ENCODE measurements at places on chromosomes 13 and 19. TPM values are rescaled to one million over a fixed set of nuclear protein-coding genes. Genes with fewer than 3 reads are reported as not detected.

Gene NFIX
- 17.7 TPM for total RNA-seq

Gene CCNE1
- 7.8 TPM for total RNA-seq

Gene SIRT2
- 2,451 TPM for total RNA-seq

Gene CRX
- not detected for total RNA-seq

Gene ERICH6B
- not detected for total RNA-seq

Gene KISS1R
- not detected for total RNA-seq

Gene CGB5
- not detected for total RNA-seq

Gene UBE2L5
- not detected for total RNA-seq

Gene PLIN5
- total RNA-seq = not detected

Gene ACP5
- total RNA-seq = 0.52 TPM

Gene ZNF285
- 2.6 TPM for total RNA-seq

Gene KLK13
- total RNA-seq = not detected

Gene COMP
- total RNA-seq = not detected

Gene ZNF880
- 50.1 TPM for total RNA-seq

Gene OR10H1
- not detected for total RNA-seq

Gene ZNF799
- total RNA-seq = 3.3 TPM

Gene METTL21C
- not detected for total RNA-seq

Gene SULT2A1
- not detected for total RNA-seq

Gene CYP4F2
- total RNA-seq = not detected

Gene ZNF8
- 8.0 TPM for total RNA-seq

Gene SOHLH2
- total RNA-seq = 125 TPM

Gene FCGBP
- 0.43 TPM for total RNA-seq

Gene CEACAM6
- not detected for total RNA-seq

Gene BCL3
- 25.8 TPM for total RNA-seq

Gene DAND5
- not detected for total RNA-seq

Gene CAMSAP3
- not detected for total RNA-seq

Gene CARM1
- 42.6 TPM for total RNA-seq

Gene WBP4
- total RNA-seq = 12.1 TPM

Gene ZNF536
- not detected for total RNA-seq

Gene BRSK1
- 12.2 TPM for total RNA-seq

Gene EDNRB
- total RNA-seq = 1.7 TPM

Gene C2CD4C
- 0.16 TPM for total RNA-seq

Gene ZNF99
- not detected for total RNA-seq

Gene KLHL1
- total RNA-seq = not detected

Gene THAP8
- total RNA-seq = 14.4 TPM

Gene LILRB4
- total RNA-seq = not detected

Gene SH2D3A
- not detected for total RNA-seq

Gene KLK12
- not detected for total RNA-seq

Gene KLF5
- total RNA-seq = 73.9 TPM

Gene KLC3
- total RNA-seq = not detected

Gene CEACAM4
- total RNA-seq = not detected

Gene ZNF730
- total RNA-seq = 0.88 TPM

Gene RASIP1
- total RNA-seq = 0.05 TPM

Gene KANK3
- total RNA-seq = 0.11 TPM

Gene KLK2
- not detected for total RNA-seq

Gene ITGBL1
- total RNA-seq = 94.7 TPM

Gene PRTN3
- total RNA-seq = not detected

Gene LRRC8E
- 0.53 TPM for total RNA-seq

Gene MYO1F
- not detected for total RNA-seq

Gene CCNA1
- total RNA-seq = 1.3 TPM

Gene GNG7
- not detected for total RNA-seq
